ENCODE measurements at places on chromosomes 3 and 15.

DNA sequence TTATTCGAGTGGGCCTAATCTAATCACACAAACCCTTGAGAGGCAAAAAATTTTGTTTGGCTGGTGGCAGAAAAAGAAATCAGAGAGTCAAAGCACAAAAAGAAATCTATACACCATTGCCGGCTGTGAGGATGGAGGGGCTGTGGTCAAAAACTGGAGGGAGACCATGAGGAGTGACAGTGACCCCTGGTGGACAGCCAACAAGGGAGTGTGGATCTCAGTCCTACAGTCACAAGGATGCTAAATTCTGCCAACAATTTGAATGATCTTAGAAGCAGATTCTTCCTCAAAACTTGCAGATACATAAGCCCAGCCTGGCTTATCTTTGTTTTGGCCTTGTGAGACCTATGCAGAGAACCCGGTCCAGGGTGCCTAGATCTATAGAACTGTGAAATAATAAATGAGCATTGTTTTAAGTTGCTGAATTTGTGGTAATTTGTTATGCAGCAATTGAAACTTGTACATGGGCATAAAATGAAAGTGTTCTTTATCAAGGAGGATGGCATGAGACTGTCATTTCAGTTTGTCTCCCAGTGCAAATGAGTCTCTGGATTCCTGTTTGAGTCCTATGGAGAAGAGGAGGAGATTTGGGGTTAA, 103.0 kb upstream of the ARHGEF26 start:
- no peak for DNase-seq

DNA sequence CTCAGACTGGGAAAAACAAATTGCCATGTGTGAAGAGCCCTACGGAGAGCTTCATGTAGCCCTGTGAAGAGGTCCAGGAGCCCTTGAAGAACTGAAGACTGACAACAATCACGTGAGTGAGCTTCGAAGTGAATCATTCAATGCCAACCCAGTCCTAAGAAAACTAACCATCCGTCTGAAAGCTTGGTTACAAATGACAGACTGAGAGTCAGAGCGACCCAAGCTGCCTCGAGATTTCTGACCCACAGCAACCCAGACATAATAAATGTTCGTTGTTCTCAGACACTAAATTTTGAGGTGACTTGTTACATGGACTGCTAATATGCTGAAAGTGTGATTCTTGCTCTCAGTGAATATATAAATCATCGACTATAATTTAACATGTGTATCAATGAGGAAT, 987.2 kb upstream of the ROBO1 start:
- no peak for DNase-seq

- no peak for DNase-seq
Observed at GRCh38 chr3:9183011-9183410, 66.4 kb downstream of the SRGAP3 start.

DNA sequence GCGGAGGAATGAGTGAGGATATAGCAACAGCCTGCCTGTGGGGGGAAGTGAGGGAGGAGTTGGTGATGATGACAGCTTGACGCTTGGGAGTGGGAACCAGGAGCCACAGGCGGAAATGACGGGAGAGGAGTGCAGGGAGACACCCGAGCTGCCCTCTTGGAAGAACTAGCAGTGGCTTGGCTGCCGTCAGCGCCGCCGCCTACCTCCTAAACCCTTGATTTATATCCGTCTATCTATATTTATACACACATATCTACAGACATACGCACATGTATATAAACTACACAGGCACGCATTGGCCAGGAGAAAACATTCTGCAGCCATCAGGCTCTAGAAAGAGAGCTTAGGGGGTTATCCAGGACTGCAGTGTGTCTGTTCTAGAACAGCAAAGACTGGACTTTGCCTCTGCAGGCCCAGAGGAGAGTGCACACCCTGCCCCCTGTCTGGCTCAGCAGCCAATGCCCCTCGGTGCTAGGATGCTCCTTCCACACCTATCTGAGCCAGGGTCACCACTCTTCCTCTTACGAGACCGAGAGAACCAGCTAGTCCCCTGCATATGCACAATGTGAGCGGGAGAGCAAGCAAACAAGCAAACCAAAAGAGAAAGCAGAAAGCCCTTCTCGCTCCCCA, 45.3 kb upstream of the MAGEF1 start:
- no peak for DNase-seq

DNA sequence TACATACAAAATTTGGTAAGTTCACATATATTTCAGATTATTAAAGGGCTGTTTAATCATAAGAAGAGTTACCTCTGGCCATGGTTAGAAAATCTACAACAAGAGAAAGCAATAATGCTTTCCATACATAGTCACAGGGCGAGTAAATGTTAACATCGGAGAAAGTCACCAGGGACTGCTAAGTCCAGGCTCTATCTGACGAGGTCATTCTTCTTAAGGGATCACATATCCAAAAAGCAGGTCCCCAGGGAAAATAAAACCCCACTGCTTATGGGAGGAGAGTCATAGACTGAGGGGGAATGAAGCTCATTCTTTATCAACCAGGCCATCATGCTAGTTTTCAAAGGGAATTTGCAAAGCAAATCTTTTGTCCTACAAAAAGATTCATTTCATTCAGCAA, 3.1 kb downstream of the PCYT1A start:
- DNase-seq: no peak
